Left colon (tissue), 2 donors: ENCODE measurements at places on chromosomes 7 and 10. TPM values are rescaled to one million over a fixed set of nuclear protein-coding genes. Genes with fewer than 3 reads are reported as not detected.

- DNase-seq, result no peak
Observed at GRCh38 chr10:57593983-57594573, 673.6 kb downstream of the IPMK start.

Gene LBX1
- total RNA-seq, result not detected

DNA sequence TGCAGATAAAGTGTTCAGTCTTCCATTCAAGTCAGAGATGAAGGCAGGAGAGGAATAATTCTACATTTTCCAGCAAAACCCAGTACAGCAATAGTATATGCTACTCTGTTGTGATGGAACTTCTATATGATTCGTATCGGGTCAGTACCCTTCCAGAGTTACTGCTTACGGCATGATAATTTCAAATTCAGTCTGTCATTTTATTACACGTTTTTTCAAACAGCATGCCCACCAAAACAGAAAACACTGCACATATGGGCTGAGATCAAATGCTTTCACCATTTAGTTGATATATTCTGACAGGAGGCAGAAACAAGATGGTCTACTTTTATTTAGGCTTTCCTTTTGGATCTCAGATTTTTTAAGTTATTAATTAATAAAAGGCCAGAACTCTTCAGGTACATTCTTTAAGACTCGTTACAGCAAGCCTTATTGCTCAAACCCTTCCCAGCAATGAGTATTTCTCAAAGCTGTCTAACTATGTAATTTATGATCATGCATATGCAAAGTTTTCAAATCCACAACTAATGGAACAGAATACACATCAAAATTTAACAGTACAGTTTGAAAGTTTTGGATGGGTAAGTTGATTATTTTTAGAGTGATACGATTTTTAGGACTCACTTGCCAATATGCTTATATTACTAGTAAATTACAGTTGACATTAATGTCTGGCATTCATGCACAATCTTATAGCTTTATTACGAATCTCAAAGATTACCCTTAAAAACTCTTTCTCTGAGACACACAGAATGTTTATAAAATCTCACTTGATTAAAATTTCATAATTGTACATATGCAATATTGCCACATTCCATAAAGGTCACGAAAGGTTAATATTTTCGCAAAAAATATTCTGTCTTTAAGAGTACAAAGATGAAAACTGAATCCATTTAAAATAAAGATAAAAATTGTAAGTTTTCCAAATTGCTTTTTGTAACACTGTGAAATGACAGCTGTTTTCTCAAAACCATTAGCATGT, 91.0 kb downstream of the ANK3 start:
- DNase-seq, result no peak

DNA sequence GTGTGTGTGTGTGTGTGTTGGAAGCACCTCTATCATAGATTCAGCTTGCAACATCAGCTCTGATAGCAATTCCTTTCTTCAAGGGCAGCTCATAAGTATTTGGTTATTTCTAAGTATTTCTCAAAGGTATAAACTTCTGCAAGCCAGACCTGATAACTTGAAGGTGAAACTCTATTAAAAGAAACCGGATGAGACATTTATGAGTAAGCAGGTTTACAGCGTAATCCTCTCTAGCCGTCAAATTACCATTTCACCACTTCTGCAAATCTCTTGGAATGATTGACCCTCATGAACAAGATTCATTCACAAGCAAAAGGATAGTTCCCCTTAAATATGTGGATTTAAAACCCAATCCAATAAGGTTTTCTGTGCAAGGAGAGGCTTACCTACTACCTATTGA, 23.1 kb downstream of the PDE1C start:
- no peak for DNase-seq

Gene ATG9B
- not detected for total RNA-seq

Gene CDK14
- total RNA-seq, result 5.5 TPM
